ENCODE measurements at places on chromosomes 16 and 17.
A peak's percentile ranks its signal among the peaks of the same experiment; 100 is the strongest.

GRCh38 chr16:65068151-65068740 lies 53.6 kb downstream of the CDH11 start:
- DNase-seq: no peak

DNA sequence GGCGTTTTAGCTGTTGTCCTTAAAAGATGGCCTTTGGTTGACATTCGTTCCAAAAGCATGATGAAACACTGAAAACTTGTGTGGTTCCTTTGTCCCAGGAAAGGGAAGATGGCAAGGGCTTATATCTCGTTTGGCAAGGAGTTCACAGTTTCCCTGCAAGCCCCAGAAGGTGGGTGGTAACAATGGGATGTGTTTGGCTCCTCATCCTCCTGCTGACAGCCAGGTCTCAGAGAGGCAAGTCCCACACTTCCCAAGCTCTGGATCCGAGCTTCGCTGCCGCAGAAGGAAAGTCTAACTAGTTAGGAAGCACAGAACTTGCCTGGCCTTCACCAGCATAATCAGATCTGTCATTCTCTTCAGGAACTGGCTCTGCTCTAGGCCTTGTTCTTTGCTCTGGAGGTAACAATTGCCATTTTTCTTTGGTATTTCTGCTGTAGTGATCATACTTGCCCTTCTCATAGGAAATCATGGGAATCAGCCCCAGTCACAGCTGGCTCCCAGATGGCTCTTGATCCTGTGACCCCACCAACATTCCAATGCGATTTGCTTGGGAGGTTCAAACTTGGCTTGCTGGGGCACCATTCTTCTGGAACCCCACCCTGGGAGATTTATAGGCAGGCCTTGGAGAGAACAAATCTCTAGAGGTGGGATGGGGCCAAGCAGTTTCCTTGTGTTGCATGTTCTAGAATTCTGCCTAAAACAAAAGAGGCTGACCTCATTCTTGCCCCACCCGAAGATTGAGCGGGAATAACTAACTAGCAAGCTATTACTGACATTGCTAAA lies 17.9 kb downstream of the KPNA2 start:
- no peak for DNase-seq

GRCh38 chr16:53945996-53946395 lies 242.0 kb downstream of the FTO start:
- DNase-seq: no peak

DNA sequence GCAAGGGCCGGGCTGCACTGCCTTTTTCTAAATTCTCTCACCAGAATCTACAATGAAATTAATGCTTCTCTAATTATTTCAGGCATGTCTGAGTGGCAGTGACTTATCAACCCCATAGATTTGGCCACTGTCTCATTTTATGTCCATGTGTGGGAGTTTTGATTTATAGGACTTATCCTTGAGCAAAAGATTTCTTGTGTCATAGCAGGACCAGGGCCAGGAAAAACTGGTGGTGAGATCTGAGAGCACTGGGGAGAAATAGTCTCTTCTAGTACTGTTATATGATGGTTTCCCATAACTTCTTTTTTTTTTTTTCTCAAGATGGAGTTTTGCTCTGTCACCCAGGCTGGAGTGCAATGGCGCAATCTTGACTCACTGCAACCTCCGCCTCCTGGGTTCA lies 1.5 kb upstream of the KRT23 start:
- DNase-seq: no peak

- DNase-seq: no peak
These were observed 4.3 kb downstream of the ALDOA start for GRCh38 chr16:30069611-30070462.

DNA sequence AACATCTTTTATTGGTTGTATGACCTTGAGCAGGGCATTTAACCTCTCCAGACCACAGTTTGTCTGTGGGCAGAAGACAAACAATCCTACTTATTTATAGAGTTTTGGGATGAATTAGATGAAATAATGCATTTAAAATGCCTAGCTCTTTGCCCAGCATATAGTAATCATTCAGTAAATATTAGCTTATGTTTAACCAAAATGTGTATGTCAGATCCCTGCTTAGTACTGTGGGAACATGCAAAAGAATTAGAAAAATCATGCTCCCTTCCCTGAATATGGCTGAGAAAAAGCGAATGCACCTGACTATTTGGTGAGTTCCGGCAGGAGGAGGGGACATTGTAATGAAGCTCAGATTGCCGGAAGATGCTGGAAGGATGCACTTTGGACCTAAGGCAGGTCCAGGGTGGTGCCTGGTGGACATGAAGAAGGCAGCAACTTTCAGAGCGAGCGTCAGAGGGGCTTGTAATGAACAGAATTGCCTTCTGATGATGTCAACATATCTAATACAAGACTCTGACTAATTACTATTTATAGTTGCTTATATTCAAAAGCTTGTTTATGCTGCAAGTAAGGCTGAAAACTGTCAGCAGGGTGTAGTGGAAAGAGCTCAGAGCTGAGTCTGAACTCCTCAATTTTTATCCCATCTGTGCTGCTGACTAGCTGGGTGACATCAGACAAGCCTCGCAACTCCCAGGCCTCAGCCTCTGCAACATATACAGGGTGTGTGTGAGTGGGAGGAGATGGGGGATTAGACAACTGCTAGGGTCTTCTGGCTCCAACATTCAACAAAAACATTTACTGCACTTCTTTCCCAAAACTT lies 221.2 kb downstream of the PRKCA start:
- DNase-seq: no peak

DNA sequence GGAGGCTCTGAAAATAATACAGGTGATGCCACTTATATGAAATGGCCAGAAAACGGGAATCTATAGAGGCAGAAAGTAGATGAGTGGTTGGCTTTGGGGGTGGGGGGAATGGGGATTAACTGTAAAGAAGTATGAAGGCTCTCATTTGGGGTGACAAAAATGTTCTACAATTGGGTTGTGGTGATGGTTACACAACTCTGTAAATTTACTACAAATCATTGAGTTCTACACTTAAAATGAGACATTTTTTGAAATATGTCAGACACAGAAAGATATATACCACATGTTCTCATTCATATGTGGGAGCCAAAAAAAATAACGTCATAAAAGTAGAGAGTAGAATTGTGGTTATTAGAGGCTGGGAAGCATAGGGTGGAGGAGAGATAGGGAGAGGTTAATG lies 25.7 kb downstream of the ARHGAP17 start:
- DNase-seq: no peak

- DNase-seq: no peak
These were observed 211.4 kb downstream of the NTN1 start for GRCh38 chr17:9232591-9233270.

GRCh38 chr17:40615068-40615840 lies 32.4 kb downstream of the SMARCE1 start:
- peak; percentile 30 for DNase-seq

Data from activated T-helper 1 cell treated with anti-CD3 and anti-CD28 coated beads, Interleukin-12 subunit alpha, Interleukin-12 subunit beta, Interleukin-2, Interleukin-4 antibody, amounts not matched to agents 30 ng/mL and 10 ng/mL and 1 ng/mL, durations not matched to agents 14 hours and 24 hours and 36 hours (primary cell).